ENCODE measurements at places on chromosomes 6 and 20.
A peak's percentile ranks its signal among the peaks of the same experiment; 100 is the strongest.

DNA sequence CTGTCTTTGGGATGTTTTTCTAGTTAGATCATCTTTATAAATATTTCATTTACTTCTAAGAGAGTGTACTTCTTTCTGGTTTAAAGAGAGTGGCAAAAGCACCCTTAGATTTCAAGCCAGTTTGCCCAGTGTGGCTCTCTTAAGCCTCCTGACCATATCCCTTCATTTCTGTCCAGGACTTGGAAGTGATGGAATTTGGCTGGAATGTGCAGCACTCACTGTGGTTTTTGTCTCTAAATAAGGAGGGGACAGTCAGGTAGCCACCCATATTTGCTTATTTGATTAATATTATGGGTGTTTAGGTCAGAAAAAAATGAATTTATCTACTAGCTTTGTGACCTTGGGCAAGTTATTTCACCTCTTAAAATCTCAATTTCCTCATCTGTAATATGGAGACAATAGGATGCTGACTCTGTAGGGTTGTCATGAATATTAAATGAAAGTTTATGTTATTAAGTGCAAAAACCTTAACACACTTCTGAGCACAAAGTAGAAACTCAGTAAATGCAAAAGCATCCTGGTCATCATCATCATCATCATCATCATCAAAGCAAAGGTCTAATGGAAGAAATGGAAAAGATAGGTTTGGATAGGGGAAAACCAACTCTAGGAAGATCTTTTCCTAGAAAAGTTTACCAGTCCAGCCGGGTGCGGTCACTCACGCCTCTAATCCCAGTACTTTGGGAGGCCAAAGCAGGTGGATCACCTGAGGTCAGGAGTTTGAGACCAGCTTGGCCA lies 3.1 kb downstream of the CRYBG1 start:
- no peak for DNase-seq

DNA sequence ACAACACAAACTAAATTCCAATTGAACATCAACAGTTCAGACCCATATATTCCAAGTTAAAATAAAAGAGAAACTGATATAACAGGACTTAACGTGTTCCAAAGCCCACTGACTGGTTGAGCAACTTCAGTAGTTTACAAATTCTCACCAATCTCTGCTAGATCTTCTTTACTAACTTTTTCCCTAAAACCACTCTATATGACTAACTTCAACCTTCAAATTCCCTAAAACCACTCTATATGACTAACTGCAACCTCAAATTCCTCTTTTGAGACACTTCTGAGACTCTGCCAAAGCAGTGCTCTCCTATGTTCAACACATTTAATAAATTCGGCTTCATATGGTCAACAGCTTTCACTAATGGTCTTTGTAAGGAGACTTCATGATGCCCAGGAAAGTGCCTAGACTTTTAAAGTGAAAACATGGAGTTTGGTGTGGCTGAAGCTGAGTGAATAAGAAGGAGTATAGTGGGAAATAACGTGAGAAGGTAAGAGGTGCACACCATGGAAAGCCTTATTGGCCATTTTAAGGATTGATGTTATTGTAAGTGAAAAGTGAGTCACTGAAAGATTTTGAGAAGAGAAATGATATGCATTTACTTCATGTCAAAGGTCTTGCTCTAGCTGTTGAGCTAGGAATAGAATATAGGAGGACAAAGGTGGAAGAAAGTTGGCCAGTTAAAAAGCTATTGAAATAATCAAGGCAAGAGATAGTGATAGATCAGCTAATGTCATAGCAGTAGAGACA lies 134.0 kb upstream of the HCRTR2 start:
- DNase-seq, result no peak

GRCh38 chr6:13418844-13419243 lies 68.6 kb downstream of the GFOD1 start:
- DNase-seq, result no peak

DNA sequence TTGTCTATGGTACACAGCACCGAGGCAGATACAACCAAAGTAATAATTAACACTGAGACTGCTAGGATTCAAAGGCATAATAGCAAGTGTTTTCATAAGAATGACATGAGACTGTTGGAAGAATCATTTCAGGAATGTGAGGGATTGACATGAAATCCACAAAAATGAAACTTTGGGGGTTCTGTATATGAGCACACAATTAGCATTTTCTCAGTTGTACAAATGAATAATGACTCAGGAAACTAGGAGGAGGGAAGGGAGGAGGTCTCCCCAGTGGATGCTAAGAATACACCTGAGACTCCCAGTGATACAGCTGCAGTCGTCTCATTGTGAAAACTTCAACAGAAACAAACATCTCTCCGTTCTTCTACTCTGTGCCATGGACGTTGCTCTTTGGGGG lies 428.4 kb upstream of the PLCB4 start:
- DNase-seq, result no peak

DNA sequence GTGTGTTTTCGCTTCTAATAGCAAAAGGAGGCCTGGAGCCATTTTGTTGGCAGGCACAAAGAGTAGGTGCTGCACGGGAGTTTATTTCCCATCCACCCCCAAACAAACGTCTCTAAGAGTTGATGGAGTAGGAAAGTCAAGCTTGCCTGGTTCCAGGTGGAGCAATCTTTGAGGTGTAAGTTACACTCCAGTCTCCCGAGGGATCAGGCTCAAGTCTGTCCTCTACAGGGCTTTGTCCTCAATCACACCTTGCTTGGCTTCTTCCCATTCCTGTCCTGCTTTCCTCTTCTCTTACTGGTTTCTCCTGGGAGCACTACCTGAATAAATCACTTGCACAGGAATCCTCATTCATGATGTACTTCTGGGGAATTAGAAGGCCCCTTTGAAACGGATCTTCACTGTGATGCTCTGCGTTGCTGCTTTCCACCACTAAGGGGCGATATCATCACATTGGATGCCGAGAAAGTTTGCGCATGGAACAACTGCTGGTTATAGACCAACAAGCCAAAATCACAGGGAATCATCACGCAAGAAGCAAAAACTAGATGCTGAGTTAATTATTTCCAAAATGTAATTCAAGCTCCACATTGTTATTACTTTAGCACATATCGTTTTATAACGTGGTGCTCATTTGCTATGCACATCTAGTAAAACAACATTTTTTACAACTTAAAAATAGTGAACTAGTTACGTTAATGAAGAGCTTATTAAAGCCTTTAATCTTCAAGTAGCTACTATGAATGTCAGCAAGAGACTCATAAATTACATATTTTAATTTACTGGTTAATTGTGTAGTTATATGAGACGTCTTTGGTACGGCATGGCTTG lies 156.8 kb downstream of the DNAH8 start:
- peak; percentile 75 for DNase-seq

GRCh38 chr20:7015257-7015656 lies 247.8 kb downstream of the BMP2 start:
- DNase-seq, result no peak

DNA sequence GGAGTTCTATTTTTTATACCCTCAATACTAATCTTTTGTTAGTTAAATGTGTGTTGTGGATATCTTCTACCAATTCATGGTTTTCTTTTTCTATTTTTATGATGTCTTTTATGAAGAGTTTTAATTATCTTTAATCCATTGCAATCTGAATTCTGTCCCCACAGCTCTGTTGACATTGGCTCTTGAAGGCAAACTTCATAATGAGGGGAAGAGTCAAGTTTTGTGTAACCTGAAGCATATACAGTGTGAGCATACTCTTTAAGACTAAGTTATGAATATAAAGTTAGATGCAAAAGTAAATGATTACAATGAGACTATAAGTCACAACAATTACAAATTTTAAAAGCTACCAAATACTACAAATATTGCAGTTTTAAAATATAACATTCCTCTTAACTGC lies 34.2 kb downstream of the RNF217 start:
- DNase-seq, result no peak

DNA sequence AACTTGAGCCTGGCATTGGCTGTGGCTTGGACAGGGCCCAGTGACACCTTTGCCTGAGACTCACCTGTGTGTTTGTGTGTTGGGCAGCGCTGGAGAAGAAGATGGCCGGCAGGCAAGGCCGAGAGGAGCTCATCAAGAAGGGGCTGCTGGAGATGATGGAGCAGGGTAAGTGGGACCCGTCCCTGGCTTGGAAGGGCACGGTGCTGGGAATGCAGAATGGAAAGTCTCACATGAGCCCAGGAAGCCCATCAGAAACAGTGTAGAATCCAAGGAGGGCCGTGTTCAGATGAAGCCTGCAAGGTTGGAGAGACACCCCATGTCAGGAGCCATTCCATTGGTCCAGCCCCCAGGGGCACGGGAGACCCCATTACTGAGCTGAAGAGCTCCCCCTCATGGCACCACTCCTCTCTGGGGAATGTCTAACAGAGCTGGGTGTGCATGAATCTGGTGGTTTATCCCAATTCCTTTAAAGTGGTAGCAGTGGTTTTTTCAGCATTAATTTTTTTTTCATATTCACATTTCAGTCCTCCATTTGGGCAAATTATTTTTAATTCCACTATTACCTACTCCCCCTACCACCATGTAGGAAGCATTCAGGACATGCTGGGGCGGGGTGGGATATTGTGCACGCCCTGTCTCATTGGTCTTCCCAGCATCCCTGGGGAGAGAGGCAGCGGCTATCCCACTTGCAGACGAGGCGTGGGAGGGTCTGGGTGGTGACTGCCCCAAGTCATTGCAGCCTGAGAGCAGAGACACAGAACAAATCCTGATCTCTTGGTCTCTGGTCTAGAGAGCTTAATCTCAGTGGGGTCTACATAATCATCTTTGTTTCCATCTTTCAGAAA lies 143.6 kb downstream of the PHACTR3 start:
- no peak for DNase-seq

- no peak for DNase-seq
These were observed 20.4 kb downstream of the SIRPD start for GRCh38 chr20:1536893-1537730.

DNA sequence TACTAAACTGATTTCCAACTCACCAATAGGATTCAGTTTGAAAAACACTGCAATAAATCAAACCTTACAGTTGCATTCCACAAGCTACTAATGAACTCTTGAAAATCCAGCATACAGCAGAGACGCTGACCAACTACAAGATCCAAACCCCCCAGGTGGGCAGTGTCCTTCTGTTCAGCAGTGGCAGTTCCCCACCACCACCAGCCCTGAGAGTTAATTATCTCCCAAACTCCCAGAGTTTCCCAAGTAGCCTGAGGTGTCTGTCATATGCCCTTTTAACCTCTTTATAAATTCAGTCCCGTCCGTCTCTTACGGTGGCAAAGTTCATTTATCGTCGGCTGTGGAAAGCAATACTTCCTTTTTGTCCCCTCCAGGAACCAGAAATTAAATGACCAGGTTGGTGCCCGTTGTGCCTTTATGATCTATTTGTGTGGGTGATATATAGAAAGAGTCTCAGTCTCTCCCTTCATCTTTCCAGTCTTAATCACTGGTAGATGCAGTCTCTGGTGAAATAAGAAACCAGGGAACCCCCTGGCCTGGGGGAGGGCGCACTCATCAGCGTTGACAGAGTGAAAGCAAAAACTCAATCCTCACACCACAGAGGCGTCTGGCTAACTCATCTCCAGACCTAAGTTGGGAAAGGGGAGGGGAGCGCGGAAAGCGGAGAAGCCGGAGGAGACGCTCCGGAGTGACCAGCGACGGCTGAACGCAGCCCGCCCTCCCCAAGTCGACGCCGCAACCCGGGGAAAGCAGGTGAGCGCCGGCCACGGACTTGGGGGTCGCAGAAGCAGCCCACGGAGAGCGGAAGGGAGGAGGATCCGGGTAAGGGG lies 717 bp downstream of the MRPL14 start:
- peak; percentile 88 for DNase-seq

GRCh38 chr6:14254505-14254904 lies 136.9 kb downstream of the CD83 start:
- no peak for DNase-seq

- DNase-seq, result no peak
These were observed 88.8 kb downstream of the ATRN start for GRCh38 chr20:3559637-3560036.

- no peak for DNase-seq
These were observed 145.4 kb downstream of the PRKN start for GRCh38 chr6:162581988-162582780.

GRCh38 chr20:5508044-5508443 lies 191.3 kb upstream of the PROKR2 start:
- DNase-seq, result no peak

GRCh38 chr6:106448000-106448426 lies 87.5 kb downstream of the CRYBG1 start:
- DNase-seq, result peak; percentile 40

GRCh38 chr6:63795006-63795405 lies 159.4 kb downstream of the PHF3 start:
- no peak for DNase-seq

DNA sequence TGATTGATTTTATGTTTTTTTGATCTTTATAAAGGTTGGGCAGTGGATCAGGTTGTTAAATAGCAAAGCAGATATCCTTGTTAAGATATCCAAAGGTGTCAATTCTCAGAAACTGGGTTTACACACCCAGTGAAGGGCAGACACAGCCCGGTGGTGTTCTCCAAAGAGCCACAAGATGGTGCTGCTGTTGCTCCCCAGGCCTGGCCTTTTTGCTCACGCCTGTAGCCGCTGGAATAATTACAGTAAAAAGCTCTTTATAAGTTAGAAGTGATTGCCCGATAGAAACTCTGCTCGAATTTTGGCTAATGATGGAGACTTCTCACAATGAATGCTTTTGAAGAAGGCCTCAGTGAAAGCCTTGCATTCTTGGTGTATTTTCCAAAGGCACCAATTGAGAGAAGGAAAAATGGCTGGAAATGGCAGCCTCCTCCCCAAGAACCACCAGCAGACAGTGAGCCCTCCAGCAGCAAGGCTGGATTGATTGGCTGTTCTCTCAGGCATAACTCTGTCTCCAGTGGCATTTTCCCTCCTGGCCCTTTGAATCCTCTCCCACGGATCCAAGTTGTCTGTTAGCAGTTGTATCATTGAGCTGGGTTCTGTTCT lies 120.5 kb upstream of the CHD6 start:
- peak; percentile 65 for DNase-seq

DNA sequence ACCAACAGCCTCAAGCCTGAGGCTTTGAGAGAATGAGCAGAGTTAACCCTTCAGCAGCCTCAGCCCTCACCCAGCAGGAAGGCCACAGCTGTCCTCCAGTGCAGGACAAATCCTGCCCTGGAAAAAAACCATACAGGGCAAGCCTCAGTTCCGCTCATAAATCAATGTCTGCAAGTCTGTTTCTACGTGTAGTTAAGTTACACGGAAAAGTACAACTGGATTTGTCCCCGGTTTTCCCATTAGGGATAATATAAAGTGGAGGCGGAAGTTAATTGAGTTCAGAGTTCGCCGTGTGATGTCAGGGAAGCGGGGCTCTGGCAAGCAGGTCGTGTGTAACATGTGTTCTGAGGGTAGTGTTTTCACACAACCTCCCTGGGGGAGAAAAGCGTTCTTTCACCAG lies 44.2 kb upstream of the EYA2 start:
- no peak for DNase-seq

DNA sequence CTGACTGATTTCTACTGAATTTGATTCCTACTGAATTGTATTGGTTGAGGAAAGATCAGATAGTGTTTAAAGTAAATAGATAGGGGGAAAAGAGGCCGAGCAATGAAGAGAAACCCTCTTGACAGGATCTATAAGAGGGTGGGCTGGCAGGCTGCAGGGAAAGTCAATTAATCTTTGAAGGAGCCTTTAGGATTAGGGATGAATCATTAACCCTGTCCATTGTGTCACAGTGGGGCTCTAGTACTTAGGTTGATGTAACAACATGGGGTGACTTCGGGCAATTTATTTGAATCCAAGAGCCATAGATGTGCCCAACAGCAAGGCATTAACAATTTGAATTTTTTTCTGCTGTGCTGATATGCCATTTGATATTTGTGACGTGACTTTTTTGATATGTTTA lies 7.5 kb downstream of the RFX6 start:
- no peak for DNase-seq
